ENCODE measurements at places on chromosomes 3 and 15.

DNA sequence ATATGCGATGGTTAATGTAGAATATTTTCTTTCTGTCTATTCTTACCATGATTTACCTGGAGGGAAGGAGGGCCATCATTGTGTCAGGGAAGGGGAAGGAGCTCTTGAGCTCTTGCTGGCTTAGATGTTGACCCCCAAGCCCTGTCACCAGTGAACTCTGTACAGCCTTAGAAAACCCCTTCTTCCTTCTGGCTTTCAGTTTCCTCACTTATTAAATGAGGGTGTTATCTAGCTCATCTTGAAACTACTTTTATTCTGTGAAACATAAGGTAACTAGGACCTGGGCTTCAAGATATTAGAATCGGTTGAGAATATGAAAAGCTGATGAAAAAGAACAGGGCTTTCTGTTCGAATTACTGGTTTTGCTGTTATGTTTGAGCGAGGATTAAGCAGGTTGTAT lies 25.1 kb upstream of the UTS2B start:
- no peak for DNase-seq

DNA sequence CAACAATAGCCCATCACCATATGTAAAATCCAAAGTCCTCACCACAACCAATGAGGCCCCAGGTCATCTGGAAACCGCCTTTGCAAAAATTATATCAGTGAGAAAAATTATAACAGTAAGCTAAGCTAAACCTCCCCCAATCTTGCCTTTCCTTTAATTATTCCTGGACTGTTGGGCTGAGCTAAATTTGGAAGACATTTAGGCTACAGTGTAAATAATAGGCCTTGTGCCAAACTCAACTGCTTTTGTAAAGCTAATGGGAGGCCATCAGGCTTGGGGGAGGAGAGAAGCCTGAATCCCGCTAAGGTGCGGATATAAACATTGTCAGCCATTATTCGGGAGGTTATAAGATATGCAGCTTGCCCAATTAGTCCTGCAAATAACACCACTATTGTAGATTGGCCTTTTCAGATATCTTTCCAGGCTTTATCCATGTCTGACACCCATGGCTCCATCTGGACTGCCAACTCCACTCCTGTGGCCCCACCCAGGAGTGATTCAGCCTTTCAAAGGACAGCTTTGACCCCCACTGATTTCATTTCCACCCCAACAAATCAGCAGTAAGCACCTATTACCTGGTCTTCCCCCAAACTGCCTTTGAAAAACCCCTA lies 53.0 kb upstream of the CA12 start:
- DNase-seq = no peak

DNA sequence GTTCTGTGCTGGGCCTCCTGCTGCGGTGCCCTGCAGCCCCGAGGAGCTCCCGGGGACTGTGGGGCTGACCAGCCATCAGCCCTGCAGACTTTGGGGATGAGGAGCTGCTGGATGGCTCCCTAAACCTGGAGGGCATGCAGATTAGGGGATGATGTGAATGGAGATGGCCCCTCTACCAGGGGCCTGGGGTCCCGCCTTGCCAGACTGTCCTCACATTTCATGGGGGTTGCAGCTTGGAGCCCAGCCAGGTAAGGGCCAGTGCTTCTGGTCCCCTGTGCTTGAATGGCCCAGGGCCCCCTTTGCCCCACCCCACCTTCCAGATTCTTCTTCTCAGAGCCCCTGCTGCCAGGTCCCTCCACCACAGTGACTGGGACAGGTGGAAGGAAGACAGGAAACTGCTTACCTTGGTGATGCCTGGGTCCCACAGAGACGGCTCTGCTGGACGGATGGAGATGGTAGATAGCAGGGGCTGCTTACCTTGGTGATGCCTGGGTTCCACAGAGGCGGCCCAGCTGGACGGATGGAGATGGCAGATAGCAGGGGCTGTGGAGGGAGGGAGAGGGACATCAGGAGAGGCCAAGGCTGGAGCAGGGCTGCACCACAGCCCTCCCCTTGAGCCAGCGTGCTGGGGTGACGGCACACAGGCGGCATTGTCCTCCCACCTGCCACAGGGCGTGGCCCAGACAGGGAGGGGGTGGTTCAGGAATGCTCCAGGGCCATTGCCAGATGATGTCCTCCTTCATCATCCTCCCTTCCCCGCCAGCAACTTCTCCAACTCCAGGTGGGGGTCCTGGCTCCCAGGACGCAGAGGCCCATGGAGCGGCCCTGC lies at the start of gene SPTBN5:
TSS of gene SPTBN5 (minus strand) at position 632 of the 829 bp plus-strand sequence. CDS start at position 76, 556 bp downstream.
- DNase-seq = no peak

GRCh38 chr3:108430540-108430939 lies 79.9 kb downstream of the MYH15 start:
- DNase-seq = no peak

GRCh38 chr3:124926426-124927101 lies 8.0 kb downstream of the MUC13 start:
- DNase-seq = no peak

- DNase-seq = no peak
Measured at GRCh38 chr15:78540871-78541743, 863 bp downstream of the PSMA4 start.

GRCh38 chr3:452221-452620 lies 255.7 kb downstream of the CHL1 start:
- no peak for DNase-seq

DNA sequence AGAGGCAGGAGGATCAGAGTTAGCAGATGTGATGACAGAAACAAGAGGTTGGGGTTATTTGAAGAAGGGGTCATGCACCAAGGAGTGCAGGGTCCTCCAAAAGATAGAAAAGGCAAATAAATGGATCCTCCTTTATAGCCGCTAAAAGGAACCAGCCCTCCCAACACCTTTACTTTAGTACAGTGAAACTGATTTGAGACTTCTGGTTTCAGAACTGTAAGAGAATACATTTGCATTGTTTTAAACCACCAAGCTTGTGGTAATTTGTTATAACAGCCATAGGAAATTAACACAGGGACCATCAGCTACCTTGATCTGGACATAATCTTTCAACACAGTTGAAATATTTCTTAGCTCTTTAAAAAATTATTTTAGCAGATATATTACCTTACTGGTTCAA lies 166.6 kb downstream of the TIGIT start:
- DNase-seq = no peak

DNA sequence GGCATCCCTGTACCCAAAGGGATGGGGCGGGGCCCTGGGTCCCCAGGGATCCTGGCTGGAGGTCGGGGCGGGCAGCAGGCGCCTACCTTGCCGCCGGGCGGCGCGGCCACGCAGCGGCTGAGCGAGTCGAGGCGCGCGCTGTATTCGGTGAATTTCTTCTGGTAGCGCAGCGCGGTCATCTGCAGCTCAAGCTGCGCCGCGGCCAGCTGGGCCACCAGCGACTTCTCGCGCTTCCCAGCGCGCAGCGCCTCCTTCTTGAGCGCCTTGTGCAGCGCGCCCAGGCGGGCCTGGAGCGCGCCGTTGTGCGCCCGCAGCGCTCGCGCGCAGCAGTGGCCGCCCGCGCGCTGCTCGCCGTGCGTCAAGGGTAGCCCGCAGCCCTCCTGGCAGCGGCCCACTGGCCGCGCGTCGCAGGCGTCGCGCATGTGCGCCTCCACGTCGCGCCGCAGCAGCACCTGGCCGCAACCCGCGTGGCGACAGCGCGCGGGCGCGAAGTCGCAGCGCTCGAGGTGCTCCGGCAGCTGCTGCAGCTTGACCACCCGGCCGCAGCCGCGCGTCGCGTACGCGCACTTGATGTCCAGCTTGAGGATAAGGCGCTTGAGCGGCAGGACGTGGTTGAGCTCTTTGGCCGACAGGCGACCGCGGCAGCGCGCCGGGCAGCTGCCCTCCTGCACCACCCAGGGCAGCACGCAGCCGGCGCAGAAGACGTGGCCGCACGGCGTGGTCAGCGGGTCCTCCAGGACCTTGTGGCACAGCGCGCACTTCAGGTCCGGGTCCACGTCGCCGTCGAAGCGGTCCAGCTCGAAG lies 522 bp downstream of the PDZRN3 start:
- DNase-seq = no peak

DNA sequence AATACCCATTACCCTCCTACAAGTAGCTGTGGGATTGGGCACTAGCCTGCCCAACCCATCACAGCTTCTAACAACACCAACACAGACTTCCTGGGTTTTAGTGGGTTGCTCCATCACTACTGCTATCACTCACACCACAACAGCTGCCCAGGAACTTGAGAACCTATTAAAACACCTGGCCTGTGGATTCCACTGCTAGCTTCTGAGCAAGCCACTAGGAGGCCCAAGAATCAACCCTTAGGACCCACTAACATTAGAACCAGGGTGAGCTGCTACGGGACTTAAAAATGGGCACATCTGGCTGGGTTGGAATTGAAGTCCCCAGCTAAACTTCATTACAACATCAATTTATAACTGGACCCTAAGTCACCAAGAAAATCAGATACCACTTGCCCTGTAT lies 113.2 kb upstream of the TP63 start:
- no peak for DNase-seq

GRCh38 chr3:127680798-127681221 lies 8.1 kb downstream of the ABTB1 start:
- DNase-seq = no peak

GRCh38 chr3:173750591-173750990 lies 353.0 kb downstream of the NLGN1 start:
- DNase-seq = no peak

DNA sequence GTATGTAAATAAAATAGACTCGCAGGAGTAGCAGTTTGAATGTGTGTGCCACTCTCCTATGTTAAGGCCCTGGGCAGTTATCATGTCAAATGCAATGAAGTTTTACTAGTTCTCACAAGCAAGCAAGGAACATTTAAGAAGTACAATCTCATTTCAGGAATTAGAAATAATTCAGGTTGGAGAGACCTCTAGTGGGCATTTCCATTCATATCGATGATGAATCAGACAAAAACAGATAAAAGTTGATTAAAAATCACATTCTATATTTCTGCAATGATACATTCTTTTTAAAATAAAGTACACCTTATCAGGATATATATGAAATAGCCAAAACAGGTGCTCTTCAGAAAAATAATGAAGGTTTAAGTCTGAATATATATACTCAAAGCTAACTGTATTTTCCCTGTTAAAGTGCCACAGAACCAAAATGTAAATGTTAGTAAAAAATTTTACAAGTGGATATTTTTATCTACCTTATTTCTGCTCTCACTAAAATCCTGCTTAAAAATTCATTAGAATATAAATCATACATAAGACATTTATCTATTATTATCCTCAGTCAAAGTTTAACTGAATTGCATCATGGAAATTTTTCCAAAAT lies 492.4 kb upstream of the FRG2C start:
- no peak for DNase-seq

DNA sequence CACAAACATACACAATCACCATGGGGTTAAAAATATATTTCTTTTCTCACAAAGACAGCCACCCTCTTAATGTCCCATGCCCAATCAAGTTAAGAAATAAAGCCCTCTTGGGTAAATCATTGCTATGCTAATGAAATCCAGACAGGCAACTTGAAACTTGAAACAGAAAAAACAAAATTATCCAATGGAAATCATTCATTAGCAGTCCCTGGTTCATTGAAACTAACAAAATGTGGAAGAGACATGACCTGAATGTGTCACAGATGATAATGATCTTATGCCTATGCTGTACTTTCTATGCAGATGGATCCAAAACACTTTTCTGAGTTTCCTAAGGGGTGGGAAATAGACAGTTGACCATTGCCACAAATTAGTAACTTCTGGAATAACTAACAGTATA lies 983.7 kb downstream of the MCTP2 start:
- DNase-seq = no peak

DNA sequence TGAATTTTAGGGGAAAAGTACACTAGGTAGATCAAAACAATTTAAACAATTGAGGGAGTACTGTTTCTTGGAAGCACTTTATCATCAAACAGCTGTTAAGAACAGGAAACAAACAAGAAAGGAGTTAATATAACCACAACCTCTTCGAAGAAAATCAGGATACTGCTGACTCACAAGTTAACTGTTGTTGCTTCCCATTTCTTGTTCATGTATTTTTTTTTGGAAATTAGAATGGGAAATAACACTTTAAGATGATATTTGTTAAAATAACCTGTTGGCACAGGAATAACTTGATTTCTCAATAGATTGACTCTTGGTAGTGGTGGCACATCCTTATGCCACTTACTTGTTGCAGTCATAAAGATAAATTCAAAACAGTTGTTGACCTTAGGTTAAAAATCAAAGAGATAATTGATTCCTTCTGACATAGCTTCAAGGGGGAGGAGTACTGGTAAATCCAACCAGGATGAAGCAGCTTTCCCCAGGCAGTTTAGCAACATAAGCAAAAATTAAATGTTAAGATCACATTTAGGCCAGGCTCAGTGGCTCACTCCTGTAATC lies 3.3 kb downstream of the BNIP2 start:
- no peak for DNase-seq

GRCh38 chr3:14773691-14774128 lies 45.1 kb upstream of the FGD5 start:
- DNase-seq = no peak

- DNase-seq = no peak
Measured at GRCh38 chr3:169657351-169658124, 6.0 kb downstream of the MECOM start.

GRCh38 chr15:45648521-45649200 lies 13.8 kb downstream of the SQOR start:
- DNase-seq = no peak

GRCh38 chr15:71806452-71806931 lies 3.9 kb upstream of the NR2E3 start:
- DNase-seq = no peak

- DNase-seq = no peak
Measured at GRCh38 chr15:28932361-28932760, 46.6 kb downstream of the APBA2 start.

- no peak for DNase-seq
Measured at GRCh38 chr3:80549173-80549572, 781.4 kb upstream of the ROBO1 start.

DNA sequence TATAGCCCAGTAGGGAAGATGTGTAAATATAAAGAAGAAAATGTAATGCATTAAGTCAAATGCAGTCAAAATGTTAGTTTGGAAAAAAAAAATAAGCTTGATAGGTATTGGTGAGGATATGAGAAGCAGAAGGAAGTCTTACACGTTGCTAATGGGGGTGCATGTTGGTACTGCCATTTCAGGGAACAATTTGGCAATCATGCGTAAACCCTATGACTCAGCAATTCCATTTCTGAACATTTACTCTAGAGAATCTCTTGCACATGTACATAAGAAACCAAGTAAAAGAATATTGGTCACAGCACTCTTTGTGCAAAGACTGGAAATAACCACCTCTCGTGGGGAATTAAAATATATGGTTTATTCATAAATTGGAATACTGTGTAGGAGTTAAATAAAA lies 35.5 kb upstream of the TIMP4 start:
- no peak for DNase-seq

DNA sequence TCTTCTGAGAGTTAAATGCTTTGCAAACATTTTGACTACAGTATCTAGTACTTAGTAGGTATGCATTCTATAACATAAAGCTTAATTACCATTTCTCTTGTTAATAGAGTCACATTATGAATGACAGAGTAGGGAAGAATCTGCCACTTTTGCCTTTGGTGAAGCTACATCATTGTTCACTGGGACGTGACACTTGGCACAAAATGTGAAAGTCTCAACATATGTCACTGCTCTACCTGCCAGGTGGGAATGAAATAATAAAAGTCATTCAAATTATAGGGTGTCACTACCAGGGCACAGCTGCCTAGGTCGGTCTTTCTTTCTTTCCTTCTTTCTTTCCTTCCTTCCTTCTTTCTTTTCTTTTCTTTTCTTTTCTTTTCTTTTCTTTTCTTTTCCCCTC lies 17.6 kb downstream of the GPR87 start:
- no peak for DNase-seq

- DNase-seq = no peak
Measured at GRCh38 chr15:29813009-29813408, 9.3 kb downstream of the TJP1 start.

- DNase-seq = no peak
Measured at GRCh38 chr3:115071601-115072000, 75.5 kb downstream of the ZBTB20 start.
